ENCODE measurements at places on chromosomes 5 and 9.

DNA sequence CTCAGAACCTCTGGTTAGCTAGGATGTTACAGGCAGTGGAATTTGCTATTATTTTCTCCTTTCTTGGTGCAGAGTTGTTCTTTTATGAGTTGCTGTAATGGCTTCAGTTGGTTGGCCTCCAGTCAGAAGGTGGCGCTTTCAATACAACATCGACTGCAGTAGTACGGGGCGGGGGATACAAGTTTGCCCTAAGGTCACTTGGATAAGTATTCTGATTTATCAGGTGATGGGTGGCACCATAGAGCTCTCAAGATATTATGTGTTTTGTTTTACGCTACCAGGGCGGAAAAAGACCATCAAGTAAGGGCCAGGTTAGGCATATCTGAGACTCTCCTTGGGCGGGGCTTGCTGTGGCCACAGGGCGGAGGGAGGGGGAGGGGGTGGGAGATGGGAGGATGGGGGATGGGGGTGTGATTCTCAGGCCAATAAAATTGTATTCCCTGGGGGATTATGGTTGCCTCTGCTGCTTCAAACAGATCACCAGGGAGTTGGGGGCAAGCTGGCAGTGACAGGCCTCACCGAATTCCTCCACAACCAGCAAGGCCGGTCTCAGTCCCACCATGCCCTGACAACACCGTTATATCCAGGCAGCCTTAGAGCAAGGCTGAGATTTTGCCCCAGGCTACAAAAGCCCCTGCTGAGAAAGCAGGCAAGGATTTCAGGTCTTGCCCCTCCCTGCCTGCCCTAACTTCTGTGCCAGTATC lies 15.9 kb upstream of the RNF38 start:
- H3K4me1 ChIP-seq = no peaks in the 10 kb centered on the region
- no peaks in the 10 kb centered on the region for H3K27me3 ChIP-seq
- DNase-seq = no peak
- no peak overlapping the region for H3K4me3 ChIP-seq
- no peak overlapping the region for H3K27ac ChIP-seq
- peaks cover 23% of the 10 kb centered on the region for H3K36me3 ChIP-seq

- no peak overlapping the region for H3K27ac ChIP-seq
- H3K27me3 ChIP-seq = no peaks in the 10 kb centered on the region
- no peak for DNase-seq
- no peak overlapping the region for H3K4me3 ChIP-seq
- no peaks in the 10 kb centered on the region for H3K4me1 ChIP-seq
Observed at GRCh38 chr5:80592761-80593160, 22.7 kb upstream of the ANKRD34B start.

DNA sequence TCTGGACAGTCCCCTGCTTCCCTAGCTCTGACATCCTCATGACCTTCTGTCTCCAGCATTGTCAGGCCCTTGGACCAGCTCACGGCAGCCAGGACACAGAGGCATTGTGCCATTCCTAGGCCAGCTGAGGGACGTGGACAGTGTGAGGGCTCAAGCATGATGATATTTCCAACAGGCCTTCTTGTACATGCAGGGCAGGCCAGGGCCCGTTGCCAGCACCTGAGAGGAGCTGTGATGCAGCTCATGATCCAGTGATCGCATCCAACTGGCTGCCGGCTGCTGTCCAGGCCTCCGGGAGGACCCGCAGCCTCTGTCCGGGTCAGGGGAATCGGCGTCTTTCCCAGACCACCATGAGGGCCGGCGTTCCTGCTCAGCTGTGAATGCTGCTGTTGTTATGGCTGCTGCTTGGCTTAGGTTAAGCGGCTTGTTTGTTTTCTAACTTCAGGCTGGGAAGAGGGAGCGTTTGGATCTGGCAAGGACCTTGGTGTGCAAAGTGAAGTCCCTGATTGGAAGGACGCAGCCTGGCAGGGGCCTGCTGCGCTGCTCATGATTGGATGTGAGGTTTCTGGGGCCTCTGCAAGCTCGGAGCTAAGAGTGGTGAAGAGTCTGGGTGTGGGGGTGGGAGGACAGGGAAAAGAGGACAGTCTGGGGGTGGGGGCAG lies 53.8 kb downstream of the PDZD2 start:
- H3K27ac ChIP-seq = no peak overlapping the region
- no peaks in the 10 kb centered on the region for H3K36me3 ChIP-seq
- H3K4me1 ChIP-seq = no peaks in the 10 kb centered on the region

- no peak overlapping the region for H3K4me3 ChIP-seq
- DNase-seq = no peak
- peaks cover 6% of the 10 kb centered on the region for H3K36me3 ChIP-seq
- no peaks in the 10 kb centered on the region for H3K4me1 ChIP-seq
- no peaks in the 10 kb centered on the region for H3K27me3 ChIP-seq
Observed at GRCh38 chr9:95102572-95102971, 214.9 kb downstream of the FANCC start.

Data from T-cell (primary cell).